CD4-positive, alpha-beta T cell treated with Interleukin-17A for 1 hour (primary cell): ENCODE measurements at places on chromosomes 12 and 14.
A peak's percentile ranks its signal among the peaks of the same experiment; 100 is the strongest.

DNA sequence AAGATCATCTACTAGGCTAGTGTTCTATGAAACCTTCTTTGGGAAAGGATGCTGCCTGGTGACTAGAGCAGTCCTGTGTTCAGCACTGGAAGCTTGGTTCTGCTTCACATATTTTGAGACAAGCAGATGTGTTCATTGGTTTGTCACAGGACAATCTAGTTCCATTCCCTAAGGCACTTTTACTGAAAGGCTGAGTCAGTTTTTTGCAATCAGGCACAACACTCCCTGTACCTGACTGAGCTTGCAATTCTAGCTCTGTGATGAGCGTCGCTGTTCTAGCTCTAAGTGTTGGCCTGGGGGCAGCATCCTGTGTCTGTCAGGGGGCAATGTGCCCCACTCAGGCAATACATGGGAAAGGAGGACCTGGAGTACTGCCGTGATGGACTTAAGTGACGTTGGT lies 144.4 kb downstream of the CAND1 start:
- no peak for DNase-seq

- DNase-seq: no peak
These were observed 1750.7 kb upstream of the FLRT2 start for GRCh38 chr14:83779266-83779665.

DNA sequence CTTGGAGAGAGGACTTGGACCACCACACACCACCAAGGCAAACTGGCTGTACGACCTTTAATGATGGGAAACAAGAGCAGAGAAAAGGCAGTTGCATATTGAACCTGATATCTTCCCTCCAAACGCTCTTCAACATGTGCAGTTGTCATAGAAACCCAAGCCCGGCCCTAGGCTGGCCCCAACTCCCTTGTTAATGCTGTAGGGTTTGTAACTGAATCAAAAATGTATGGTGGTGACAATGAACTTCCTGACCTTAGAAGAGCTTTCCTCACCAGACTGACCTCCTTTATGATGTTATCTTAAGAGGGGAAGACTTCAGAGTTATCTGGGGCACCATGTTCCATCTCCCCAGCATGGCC lies 12.3 kb downstream of the APOLD1 start:
- no peak for DNase-seq

- DNase-seq: no peak
These were observed 94.2 kb upstream of the SSTR1 start for GRCh38 chr14:38113546-38113945.

DNA sequence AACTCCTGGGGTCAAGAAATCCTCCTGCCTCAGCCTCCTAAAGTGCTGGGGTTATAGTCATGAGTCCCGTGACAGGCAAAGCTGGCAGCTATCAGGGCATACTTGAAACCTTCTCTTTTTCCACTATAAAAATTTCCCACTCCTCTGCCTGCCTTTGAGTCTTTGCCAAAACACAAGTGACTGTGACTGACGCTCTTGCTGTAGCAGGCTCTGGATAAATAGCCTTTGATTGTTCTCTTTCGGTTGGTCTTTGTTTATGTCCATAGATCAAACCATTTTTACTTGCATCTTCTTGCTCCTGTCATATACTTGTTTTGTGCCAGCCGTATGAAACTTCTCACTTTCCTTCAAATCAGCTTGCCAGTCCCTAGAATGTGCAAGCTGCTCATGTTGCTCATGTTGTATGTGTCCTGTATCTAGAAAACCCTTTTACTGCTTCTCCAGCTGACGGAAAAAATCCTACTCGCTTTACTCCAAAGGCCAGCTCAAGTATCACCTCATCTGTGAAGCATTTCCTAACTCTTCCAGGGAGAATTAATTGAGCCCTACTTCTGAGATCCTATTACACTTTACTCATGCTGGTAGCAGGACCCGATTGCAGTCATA lies 73.1 kb downstream of the RESF1 start:
- DNase-seq: no peak

DNA sequence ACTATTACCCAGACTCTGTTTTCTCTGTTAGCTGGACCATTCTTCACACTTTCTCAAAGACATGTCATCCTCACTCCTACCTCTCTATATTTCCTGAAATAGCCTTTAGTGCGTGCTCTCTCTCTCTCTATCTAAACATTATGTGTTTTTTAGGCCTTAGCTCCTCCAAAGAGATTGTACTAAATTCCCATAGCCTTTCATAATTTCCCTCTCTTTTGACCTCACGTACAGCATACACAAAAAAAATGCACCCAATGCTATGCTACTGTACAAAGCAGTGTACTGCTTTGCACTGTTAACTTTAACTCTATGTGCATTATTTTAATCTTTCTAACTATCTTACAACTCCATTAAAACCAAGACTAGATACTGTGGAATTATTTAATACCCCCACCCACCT lies 288.4 kb downstream of the DAD1 start:
- DNase-seq: no peak

GRCh38 chr12:26535826-26536225 lies 297.2 kb downstream of the ITPR2 start:
- no peak for DNase-seq

DNA sequence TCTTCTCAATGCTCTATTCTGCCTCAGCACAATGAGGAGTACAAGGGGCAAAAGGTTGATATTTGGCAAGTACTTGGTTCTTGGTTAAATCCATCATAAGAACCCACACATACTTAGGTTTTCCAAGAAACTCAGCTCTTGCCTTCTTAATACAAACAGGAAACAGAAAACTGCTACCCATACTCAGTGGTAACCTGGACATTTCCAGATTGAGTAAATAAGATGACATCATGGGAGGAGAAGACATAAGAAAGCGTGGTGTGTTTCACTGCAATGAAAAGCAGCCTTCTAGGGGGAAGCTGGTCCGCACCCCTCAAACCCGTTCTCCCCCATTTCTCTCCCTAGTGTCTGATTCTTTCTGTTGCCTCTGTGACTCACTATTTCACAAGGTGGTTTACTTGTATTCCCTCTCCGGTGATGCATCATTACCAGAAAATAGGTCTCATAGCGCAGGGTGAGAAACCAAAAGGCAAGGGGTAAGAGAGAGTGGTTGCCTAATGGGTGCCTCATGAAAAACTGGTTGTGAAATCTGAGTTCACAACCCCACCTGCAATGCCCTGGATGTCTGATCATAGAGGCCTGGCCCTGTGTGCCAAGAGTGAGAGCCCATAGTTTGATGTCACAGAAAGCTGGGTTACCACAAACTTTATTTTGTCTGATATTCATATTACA lies 326.5 kb upstream of the TBX3 start:
- no peak for DNase-seq

GRCh38 chr12:2692080-2692479 lies 102.7 kb upstream of the FKBP4 start:
- no peak for DNase-seq

GRCh38 chr12:127389923-127390322 lies 877.0 kb upstream of the TMEM132C start:
- DNase-seq: no peak

DNA sequence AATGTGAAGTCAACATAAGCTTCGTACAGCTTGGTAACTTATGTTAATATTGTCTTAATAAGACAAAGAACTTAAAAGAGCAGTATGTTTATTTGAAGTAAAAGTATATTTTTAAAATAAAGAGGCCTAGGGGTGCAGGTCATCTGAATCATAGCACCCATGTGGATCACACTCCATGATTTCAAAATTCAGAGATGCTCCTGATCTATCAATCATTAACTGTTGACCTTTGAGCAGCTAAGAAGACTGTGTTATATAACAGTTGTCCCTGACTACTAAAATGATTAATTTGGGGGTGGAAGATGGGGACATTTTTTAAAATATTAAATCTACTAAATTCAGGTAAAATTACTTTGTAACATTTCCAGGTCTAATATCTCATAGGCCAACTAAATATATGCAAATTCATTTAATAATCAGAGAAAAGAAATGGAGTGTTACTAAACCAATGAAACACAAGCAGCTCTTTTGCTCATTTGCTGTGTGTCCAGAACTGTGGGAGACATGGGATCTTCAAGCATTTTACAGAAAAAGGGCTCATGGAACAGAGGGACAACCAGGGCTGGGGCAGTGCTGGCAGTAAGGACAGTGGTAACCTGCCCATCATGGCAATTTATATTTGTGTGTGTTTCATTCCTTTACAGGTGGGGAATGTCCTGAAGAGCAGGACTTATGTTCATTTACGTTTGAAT lies 120.7 kb upstream of the PCED1B start:
- no peak for DNase-seq

GRCh38 chr12:29961231-29961630 lies 177.5 kb upstream of the TMTC1 start:
- DNase-seq: no peak

DNA sequence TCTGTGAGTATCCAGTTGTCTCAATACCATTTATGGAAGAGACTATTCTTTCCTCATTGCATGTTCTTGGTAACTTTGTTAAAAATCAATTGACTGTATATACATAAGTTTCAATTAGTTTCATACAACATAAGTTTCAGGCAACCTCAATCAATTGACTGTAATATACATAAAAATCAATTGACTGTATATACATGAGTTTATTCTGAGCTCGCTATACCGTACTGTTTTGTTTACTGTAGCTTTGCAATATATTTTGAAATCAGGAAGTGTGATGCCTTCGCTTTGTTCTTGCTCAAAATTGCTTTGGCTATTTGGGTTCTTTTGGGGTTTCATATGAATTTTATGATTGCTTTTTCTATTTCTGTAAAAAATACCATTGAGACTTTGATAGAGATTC lies 392.0 kb downstream of the BTG1 start:
- DNase-seq: no peak

DNA sequence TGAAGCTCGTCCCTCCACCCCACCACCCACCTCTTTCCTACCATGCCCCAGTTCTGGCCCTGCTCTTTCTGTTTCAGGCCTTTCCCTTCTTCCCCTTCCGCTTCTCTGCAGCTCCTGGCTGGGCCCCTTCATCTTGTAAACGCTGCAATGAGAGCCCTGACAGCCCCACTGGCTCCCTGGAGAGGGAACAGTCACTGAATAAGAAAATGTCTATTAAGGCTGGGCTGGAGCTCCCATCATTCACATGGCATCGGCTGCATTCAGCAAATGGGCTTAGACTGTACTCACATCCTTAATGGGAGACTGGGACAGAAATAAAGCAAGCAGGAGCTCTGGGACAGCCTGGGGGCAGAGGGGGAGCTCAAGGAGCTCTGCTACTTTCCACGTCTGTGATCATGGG lies 45.2 kb upstream of the TUNAR start:
- DNase-seq: no peak

DNA sequence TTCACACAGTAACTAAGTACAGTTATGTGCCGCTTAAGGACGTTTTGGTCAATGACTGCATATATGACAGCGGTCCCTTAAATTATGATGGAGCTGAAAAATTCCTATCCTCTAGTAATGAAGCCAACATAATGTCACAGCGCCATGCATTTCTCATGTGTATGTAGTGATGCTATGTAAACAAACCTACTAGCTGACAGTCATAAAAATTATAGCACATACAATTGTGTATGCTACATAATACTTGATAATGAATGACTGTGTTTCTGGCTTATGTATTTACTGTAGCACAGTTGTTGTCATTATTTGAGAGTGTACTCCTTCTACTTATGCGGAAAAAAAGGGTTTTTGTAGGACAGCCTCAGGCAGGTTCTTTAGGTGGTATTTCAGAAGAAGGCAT lies 99.7 kb downstream of the DACT1 start:
- no peak for DNase-seq

DNA sequence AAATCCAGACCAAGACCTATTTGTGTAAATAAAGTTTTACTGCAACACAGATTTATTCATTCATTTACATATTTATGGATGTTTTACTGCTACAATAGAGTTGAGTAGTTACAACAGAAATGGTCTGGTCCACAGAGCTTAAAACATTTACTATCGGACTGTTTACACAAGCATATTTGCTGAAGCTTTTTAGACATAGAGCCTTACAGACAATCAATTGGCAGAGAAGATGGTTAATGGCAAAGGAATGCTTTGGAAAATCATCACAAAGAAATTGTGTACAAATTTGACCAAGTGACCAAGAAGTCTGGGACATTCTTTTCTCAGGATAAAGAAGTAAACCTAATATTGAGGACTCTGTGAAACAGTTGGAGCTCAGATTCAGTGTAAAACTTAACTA lies 504.3 kb downstream of the SLC16A7 start:
- no peak for DNase-seq

DNA sequence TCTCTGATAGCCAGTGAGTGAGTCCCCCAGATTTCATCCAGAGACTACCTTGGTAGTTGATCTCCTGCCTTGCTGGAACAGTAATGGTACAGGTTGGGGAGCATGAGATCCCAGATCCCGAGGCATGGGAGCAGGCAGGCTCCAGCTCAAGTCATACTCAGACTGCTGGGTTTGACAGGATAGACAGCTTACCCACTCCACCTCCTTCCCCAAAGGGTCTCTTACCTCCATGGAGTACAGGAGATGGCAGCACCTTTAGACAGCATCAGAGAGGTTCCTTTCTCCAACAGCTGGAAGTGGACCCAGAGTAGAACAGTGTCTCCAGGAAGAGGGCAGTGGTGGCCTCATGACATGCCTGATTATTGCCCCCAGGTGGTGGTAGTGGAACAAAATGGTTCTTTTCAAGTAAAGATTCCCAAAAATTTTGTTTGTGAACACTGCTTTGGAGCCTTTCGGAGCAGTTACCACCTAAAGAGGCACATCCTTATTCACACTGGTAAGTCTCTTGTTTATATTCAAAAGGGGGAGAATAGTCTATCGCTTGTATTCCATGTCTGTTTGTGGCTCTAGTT lies 4.9 kb upstream of the CSAD start:
- no peak for DNase-seq

- peak; percentile 90 for DNase-seq
These were observed 1494.7 kb upstream of the TMEM132C start for GRCh38 chr12:126772171-126772864.

DNA sequence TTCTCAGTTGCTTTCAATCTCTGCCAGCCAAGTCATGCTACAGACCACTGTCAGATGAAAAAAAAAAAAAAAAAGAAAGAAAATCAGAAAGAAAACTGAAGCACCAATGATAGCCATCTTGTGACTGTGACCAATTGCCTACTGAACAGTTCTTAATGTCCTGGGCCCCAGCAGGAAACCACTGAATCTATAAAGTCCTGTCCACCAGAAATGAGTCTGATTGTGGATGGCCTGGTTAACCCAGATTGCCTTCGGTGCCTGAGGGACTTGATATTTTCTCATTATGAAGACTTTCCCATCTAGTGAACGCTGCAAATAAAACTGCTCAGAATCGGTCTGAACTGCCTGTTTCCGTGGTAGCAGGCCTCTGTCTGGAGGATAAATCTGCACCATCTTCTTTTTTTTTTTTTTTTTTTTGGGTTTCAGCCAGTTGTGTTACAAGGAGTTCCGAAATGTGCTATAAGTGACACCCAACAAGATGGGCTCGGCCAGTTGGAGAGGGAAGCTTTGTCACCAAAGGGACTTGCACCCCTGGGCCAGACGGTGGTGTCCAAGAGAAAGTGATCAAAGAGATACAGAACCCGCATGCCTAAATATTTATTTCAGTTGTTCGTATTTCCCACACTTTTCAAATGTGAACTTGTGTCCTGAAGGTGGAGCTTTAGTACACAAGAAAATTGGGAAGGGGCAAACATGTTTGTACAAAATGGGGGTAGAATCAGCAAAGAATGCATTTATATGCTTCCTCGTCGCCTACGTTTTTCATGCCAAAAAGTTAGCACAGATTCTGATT lies 3.0 kb upstream of the PLXNC1 start:
- peak; percentile 38 for DNase-seq
